ENCODE measurements at places on chromosomes 7 and 10. TPM values are rescaled to one million over a fixed set of nuclear protein-coding genes. Genes with fewer than 3 reads are reported as not detected.

DNA sequence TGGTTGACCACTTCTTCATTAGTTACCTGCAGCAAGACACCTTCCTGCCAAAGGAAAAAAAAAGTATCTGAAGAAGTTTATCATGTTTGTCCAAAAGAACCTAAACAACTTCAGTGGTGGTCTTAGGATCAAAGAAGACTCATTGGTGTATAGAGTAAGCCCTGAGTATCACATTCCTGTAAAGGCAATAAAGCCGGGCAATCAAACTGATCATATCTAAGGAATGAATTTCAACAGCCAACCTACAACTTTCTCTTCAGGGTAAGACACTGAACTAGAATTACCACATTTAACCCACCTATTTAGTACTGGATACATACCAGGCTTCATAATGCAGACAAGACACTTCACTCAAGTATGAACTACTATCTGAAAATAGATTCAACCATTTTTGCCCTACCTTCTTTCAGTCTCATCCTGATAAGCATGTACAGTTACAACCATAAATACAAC, 10.1 kb downstream of the HNRNPA2B1 start:
- no peak for DNase-seq

- DNase-seq = peak; percentile 9
Observed at GRCh38 chr10:123009105-123009820, 457 bp downstream of the ACADSB start.

GRCh38 chr10:2014541-2014940, 277.2 kb upstream of the ADARB2 start:
- no peak for DNase-seq

- DNase-seq = no peak
Observed at GRCh38 chr10:75470901-75471300, 39.5 kb downstream of the LRMDA start.

- no peak for DNase-seq
Observed at GRCh38 chr10:86703176-86703575, 34.9 kb downstream of the LDB3 start.

DNA sequence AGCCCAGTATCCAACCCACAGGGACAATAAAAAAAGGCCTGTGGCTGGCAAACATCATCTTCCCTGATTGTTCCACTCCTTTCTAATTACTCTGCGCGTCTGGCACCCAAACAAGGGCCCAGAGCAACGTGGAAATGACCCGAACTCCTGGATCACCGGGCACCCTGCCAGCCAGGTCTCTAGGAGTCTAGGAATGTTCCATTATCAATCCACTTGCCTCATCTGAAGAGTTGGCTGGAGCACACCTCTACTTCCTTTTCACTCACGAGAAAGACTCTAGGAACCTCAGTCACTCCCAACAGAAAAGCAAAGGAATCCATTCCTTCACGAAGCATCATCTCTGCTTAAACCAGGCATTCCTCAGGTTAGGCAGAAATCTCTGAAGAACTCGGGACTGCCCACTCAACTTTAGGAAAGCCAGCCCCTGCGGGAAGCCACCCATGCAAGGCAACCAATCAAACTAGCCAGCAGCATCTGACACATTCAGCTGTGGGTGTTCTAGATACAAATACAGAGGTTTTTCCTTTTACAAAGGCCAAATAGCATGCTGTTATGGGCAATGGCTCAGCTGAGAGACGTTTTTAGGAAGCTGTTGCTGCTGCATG, 37.7 kb downstream of the ATXN7L1 start:
- peak; percentile 36 for DNase-seq

GRCh38 chr10:87546210-87546609, 41.5 kb downstream of the MINPP1 start:
- no peak for DNase-seq

DNA sequence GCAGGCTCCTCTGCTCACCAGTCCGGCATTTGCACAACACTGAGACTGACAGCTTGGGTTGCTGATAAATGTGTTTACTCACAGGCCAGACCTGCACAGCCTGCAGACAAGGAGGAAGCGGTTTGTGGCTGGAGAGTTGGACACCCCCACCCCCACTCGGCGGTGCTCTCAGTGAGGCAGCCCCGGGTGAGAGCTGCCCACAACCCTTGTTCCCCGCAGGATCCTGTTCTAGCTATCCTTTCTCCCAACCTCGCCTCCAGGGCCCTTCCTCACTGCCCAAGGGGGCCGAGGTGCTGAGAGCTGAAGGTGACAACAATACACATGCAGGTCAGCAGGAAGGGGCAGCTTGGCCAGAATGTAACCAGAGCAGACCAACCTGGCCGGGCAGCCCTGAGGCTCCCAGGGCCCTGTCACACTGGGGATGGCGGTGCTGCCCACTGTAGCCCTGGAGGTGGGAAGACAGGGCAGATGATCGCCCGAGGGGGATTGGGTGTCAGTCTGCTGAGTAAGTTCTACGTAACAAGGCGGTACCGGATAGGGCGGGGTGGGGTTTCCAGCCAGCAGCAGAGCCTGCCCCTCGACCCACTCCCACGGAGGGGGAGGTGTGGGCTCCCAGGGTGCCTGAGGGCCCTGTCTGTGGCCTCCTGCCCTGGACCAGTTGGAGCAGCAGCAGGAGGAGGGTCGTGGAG, 2.1 kb upstream of the ADAM8 start:
- peak; percentile 71 for DNase-seq

GRCh38 chr7:44398511-44398911, 73.1 kb upstream of the CAMK2B start:
- no peak for DNase-seq

DNA sequence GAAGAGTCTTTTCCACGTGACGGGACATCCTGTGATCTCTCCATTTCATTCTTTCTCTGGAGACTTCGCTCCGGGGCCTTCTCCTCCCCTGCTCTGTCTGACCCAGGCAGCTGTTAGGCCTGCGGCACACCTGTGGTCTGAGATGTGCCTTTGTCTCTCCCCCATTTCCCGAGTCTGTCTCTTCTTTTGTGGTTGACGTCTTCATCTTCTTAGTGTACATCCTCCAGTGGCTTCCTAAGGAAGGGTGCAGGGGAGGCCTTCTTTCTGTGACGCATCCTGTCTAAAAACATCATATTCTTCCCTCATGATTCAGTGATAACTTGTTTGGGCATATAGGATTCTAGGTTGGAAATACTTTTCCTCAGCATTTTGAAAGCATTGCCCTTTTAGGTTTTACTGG, 17.2 kb upstream of the ATP6V0E2 start:
- DNase-seq = peak; percentile 64

DNA sequence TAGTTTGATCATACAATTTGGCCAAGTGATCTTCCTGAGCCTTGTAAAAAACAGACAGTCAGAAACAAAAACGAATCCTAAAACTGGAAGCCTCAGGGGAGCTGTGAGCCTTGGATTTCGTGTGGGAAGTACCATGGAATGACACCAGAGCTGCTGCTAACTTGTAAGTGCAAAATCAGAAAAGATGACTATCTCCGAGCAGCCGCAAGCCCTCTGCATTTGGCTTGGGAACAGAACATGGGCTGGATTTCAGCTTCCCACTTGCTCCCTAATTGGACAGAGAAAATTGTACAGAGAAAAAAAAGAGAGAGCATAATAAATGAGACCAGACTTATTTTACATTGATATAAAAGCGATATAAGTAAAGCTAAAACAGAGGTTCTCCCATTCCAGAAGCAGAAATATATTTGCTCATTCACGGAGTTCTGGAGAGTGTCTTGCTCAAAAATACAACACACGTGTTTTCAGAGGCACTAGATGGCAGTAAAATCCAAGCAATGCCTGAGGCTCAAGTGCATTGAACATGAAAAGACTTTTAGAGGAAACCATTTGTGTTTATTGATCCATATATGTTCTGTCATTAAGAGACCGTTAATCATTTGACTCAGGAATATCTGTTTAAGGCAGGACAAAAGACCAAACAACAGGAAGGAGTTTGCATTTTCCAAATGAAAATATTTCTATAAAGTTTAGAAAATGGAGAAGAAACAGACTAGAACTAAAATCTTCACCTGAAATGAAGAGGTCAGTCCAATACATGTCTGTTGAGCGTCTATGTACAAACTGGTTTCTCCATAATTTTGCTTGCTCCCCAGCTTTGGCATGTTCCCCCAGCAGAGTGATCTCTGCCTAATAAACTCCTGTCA, 78.3 kb upstream of the SLC26A5 start:
- DNase-seq = peak; percentile 1

GRCh38 chr10:11687357-11687771, 54.8 kb upstream of the ECHDC3 start:
- peak; percentile 85 for DNase-seq

GRCh38 chr7:131522325-131522930, 34.0 kb downstream of the PODXL start:
- DNase-seq = no peak

DNA sequence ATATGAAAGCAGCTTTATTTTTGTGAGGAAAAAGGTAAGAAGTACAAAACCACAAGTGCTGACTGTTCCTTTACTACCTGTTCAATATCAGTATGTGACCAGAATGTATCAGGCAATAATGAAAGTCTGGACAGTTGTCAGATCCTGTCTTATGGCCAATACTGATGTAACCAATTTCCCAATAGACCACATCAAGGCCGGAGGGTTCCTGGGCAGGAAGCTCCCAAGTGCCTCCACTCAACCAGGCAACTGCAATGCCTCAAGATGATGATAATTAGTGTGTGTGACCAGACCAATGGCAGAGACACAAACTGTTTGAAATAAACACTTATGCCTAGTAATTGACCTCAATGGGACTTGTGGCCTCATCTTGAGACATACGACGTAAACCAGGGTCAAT, 149.4 kb upstream of the ASAH2 start:
- no peak for DNase-seq

- DNase-seq = no peak
Observed at GRCh38 chr7:22664988-22665798, 61.8 kb upstream of the IL6 start.

DNA sequence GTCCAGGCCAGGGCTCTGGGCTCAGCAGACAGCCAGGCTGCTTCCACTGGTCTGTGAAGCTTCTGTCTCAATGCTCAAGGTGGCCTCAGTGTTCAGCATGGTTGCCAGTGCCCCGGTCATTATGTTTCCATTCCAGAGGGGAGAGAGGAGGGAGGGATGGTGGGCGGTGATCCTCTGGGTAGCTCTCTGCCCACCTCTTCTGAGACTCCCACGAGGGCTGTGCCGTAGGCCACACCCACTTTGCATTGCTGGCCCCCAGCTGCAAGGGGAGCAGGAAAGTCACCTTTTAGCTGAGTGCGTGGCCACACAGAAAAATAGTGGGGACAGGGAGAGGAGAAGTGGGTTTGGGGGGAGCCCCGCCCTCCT, 42.5 kb downstream of the FOXK1 start:
- DNase-seq = no peak

DNA sequence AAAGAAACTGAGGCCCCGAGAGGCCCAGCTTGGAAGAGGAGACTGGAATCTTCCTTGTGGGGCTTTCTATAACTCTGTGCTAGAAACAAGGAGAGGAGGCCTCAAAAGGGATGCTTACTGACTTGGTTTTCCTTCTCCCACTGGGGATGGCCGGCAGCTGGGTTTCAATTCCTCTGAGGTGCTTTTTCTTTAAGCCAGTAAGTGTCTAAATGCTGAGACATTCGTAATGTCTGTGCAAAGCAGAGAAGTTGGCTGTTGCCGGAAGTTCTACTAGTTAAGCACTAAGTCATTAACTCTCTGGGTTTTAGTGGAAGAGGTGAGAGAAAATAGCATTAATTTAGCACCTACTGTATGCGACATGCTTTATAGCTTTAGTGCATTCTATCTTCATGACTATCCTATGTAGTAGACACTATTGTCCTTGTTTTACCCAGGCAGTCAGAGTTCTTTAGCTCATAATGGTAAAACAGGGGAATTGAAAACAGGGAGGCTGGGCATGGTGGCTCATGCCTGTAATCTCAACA, 135.2 kb downstream of the RGS10 start:
- DNase-seq = no peak

DNA sequence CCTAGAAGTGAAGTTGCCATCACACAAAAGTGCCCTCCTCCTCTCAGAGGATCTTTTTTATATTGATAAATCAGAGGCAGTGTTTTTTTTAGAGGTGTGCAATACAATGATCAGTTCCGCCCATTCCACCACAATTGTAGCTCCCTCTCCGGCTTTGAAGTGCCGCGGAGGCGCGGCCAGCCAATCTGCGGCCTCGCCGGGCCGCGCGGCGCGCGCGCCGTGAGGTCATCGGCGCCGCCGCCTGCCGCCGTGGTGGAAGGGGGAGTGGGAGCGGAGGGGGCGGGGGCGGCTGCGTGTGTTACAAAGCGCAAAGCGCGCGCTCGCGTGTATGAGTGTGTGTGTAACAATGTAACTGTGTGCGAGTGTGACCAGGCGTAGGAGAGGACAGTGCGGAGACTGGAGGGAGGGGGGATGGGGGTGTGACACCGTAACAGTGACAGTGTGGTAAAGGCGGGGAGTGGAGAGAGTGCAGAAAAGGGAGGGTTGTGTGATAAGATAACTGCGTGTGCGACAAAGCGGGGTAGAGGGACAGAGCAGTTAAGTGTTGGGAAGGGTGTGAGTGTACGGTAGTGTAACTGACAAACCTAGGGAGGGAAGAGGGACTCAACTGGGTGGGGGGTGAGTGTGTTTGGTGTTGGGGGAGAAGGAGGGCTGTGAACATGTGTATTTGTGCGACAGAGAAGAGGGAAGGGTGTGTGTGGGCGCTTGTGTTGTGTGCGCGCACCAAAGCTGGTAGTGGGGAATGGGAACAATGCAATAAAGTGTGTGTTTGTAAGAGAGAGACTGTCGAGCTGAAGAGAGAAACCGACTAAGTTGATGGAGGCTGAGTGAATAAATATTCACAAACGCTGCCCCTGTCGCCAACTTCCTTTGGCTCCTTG, at the start of gene SP8:
SP8 (minus strand) TSS at position 108 of the 881 bp plus-strand sequence; CDS start at position 20, 88 bp downstream.
- no peak for DNase-seq

DNA sequence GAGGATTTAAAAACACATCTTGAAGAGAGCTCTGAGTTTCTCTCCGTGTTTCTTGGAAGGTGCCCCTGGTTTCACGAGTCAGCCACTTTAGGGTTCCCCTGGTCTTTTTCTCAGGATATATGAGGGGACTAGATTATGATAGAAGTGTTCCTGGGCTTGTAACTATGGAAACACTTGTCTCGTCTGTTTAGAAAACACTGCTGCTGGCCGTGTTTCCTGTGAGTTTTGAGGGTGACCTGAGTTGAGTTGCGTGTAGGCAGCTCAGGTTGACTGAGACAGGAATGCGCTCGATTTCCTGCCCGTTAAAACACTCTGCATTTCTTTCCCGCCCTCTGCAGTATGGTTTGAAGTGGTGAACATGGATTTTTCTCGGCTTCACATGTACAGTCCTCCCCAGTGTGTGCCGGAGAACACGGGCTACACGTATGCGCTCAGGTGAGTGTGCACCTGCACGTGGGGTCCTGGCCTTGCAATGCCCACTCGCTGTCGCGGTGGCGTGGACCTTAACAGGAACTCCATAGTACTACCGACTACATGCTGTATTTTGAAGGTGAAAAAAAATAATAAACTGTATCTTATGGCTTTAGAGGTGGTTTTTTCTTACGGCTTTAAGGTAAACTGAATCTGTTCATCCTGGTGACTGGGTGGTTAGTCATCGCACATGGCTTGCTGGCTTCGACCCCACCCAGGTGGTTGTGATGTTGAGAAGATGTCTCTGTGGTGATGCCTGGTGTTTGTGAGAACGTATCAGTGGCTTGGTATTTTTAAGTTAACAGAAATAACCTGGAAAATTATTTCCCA, at the start of gene SUN1:
SUN1 (plus strand) TSS at position 310 of the 801 bp plus-strand sequence; CDS start at position 359, 49 bp downstream.
- DNase-seq = peak; percentile 97

The AMZ1 gene
- not detected for polyA plus RNA-seq

The ARHGAP21 gene
- 23.9 TPM for polyA plus RNA-seq

The ASIC3 gene
- polyA plus RNA-seq = 0.51 TPM

The HMX2 gene
- not detected for polyA plus RNA-seq

The ASB4 gene
- polyA plus RNA-seq = not detected

The CLDN3 gene
- polyA plus RNA-seq = not detected

The ERCC6 gene
- polyA plus RNA-seq = 14.4 TPM

The SPDYE5 gene
- not detected for polyA plus RNA-seq

The LEP gene
- not detected for polyA plus RNA-seq

The NME8 gene
- polyA plus RNA-seq = not detected

The CYP3A5 gene
- 0.41 TPM for polyA plus RNA-seq

The CYP2C9 gene
- not detected for polyA plus RNA-seq

The FOXI2 gene
- not detected for polyA plus RNA-seq
